ENCODE measurements at places on chromosomes 16 and 17.

GRCh38 chr16:57824888-57825287, 22.6 kb upstream of the KIFC3 start:
- H3K36me3 ChIP-seq: no peaks in the 10 kb centered on the region
- no peak overlapping the region for H3K27ac ChIP-seq
- H3K27me3 ChIP-seq: no peaks in the 10 kb centered on the region
- no peaks in the 10 kb centered on the region for H3K4me1 ChIP-seq

GRCh38 chr16:27315333-27316037, 1.7 kb downstream of the IL4R start:
- peak overlapping the region; percentile 13 for H3K4me3 ChIP-seq
- peaks cover 56% of the 10 kb centered on the region for H3K4me1 ChIP-seq
- DNase-seq: peak; percentile 30
- no peaks in the 10 kb centered on the region for H3K27me3 ChIP-seq
- peaks cover 7% of the 10 kb centered on the region for H3K36me3 ChIP-seq

GRCh38 chr16:4682084-4682591, 11.2 kb upstream of the NUDT16L1 start:
- DNase-seq: no peak
- H3K4me1 ChIP-seq: no peaks in the 10 kb centered on the region
- no peak overlapping the region for H3K27ac ChIP-seq
- H3K4me3 ChIP-seq: no peak overlapping the region
- H3K27me3 ChIP-seq: no peaks in the 10 kb centered on the region
- peaks cover 56% of the 10 kb centered on the region for H3K36me3 ChIP-seq

- H3K27me3 ChIP-seq: no peaks in the 10 kb centered on the region
- no peak for DNase-seq
- no peaks in the 10 kb centered on the region for H3K36me3 ChIP-seq
- no peaks in the 10 kb centered on the region for H3K4me1 ChIP-seq
Observed at GRCh38 chr17:32240750-32241149, 24.9 kb upstream of the RHBDL3 start.

DNA sequence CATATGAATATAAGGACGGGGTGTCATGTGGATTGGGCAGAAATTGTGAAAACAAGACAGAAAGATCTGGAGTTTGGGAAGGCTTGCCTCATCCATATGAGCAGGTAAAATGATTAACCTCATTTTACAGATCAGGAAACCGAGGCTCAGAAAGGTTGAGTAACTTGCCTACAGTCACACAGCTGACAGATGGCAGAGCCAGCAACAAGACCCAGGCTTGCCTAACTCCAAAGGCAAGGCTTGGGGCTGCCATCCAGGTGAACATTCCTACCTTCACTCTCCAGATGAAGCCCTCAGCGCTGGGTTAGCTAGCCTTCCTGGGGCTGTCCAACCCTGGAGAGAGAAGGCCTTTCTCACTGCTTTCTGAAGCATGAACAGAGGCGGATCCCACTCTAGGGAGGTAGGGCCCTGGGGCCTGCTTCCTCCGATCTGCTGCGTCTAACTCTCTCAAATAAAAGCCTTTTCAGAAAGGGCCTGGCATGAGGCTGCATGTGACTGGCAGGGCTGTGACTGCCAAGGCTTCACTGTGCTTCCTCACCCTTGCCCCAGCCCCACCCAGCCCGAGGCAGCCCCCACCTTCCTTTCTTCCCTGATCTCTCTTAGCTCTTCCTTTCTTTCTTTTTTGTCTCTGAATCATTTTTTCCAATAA, 107.8 kb downstream of the GNAO1 start:
- H3K4me1 ChIP-seq: peaks cover 5% of the 10 kb centered on the region
- DNase-seq: no peak
- no peak overlapping the region for H3K4me3 ChIP-seq
- H3K36me3 ChIP-seq: peaks cover 12% of the 10 kb centered on the region
- H3K27ac ChIP-seq: no peak overlapping the region
- no peaks in the 10 kb centered on the region for H3K27me3 ChIP-seq

- H3K4me1 ChIP-seq: no peaks in the 10 kb centered on the region
- no peaks in the 10 kb centered on the region for H3K27me3 ChIP-seq
- no peak overlapping the region for H3K27ac ChIP-seq
- H3K4me3 ChIP-seq: no peak overlapping the region
Observed at GRCh38 chr17:6454495-6455320, 10.5 kb downstream of the PIMREG start.

GRCh38 chr16:89104930-89105571, 11.4 kb downstream of the ACSF3 start:
- no peaks in the 10 kb centered on the region for H3K27me3 ChIP-seq
- H3K4me1 ChIP-seq: no peaks in the 10 kb centered on the region
- H3K4me3 ChIP-seq: no peak overlapping the region
- H3K27ac ChIP-seq: no peak overlapping the region
- no peak for DNase-seq

- no peaks in the 10 kb centered on the region for H3K4me1 ChIP-seq
- no peaks in the 10 kb centered on the region for H3K36me3 ChIP-seq
- DNase-seq: no peak
- no peak overlapping the region for H3K27ac ChIP-seq
- no peaks in the 10 kb centered on the region for H3K27me3 ChIP-seq
Observed at GRCh38 chr16:57622361-57623250, 5.8 kb upstream of the ADGRG1 start.

DNA sequence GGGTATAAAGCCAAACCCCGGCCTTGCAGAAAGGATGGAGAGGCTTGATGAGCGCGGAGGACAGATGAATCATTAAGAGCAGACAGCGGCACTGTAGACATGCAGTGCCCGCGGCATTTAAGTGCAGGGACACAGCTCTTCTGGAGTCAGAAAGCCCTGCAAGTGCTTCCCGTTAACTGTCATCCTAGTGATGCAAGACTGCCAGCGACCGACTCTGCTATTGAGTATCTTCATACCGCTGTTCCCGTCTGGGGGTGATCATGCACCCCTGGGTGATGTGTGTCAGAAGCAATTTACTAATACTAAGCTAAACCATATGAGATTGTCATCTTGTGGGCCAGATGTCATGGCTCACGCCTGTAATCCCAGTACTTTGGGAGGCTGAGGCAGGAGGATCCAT, 101.0 kb downstream of the ABCC6 start:
- H3K36me3 ChIP-seq: peaks cover 82% of the 10 kb centered on the region
- no peak for DNase-seq
- H3K4me1 ChIP-seq: no peaks in the 10 kb centered on the region
- no peak overlapping the region for H3K27ac ChIP-seq

GRCh38 chr17:42908872-42909700, 8.5 kb downstream of the G6PC1 start:
- no peak for DNase-seq
- no peaks in the 10 kb centered on the region for H3K36me3 ChIP-seq
- H3K27me3 ChIP-seq: peaks cover 12% of the 10 kb centered on the region

GRCh38 chr16:30953511-30954124, 3.9 kb upstream of the SETD1A start:
- no peak overlapping the region for H3K4me3 ChIP-seq
- peaks cover 32% of the 10 kb centered on the region for H3K4me1 ChIP-seq
- DNase-seq: peak; percentile 75
- peak overlapping the region; percentile 51 for H3K27ac ChIP-seq
- H3K36me3 ChIP-seq: peaks cover 1% of the 10 kb centered on the region
- H3K27me3 ChIP-seq: no peaks in the 10 kb centered on the region

DNA sequence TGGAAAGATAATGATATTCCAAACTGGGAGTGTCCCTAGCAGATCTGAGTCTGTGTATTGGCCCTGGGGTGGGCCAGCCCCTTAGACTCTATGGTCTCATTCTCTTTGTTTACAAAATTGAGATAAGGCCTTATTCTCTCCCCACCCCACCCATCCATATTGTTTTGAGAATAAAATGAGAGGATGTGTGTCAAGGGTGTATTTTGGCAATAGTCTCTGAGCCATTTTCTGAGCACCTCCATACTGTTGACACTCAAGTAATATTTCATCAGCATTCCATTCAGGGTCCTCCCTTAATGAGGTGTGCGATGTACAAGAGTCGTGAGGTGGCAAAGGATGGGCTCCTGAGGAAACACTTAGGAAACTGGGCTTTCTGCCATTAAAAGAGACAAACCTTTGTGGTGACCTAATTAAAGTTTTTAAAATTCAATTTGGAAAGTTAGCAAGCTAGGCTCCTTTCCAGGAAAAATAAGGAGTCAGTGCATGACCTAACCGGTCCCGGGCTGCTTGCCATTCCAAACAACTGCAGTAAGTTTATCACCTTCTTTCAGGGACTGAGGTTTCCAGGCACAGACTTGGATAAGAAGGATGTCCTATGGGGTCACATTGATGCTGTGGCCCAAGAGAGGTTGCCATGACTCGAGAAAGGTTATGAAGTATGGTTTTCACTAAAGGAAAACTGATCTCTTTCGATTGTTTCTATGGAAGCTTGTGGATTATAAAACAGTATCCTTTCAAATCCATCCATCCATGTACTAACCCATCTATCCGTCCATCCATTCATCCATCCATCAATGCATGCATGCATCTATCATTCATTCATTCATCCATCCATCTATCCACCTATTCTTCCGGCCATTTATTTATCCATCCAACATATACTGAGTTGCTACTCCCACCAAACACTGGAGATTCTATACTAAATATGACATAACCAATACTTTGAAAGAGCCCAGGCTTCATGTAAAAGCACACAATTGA, 443.3 kb downstream of the UTP18 start:
- H3K4me1 ChIP-seq: peaks cover 12% of the 10 kb centered on the region
- DNase-seq: no peak
- H3K27me3 ChIP-seq: no peaks in the 10 kb centered on the region
- no peak overlapping the region for H3K4me3 ChIP-seq
- no peak overlapping the region for H3K27ac ChIP-seq

DNA sequence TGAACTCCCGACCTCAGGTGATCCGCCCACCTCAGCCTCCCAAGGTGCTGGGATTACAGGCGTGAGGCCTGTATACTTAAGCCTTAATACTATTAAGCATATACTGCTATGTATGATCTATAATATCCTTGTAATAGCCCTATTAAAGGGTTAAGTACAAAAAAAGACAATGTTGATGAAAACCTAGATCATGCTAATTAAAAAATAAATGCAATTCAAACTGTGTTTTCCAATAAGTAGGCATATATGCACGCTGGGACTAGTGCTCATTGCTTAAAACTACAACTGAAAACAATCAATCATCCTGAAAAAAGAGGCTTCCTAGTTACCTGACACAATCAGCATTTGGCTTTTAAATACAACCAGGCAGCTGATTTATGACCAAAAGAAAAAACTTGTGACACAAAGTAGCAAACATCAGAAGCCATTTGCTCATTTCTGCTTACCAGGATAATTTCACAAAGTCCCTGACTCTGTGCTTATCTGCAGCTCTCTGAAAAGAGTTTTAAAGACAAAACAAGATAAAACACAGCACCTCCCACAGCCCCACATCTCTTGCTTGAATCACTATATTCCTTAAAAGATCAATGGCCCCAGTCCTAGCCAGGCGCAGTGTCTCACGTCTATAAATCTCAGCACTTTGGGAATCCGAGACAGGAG, 11.1 kb downstream of the ZNF385C start:
- no peak for DNase-seq
- H3K27ac ChIP-seq: no peak overlapping the region
- H3K4me3 ChIP-seq: no peak overlapping the region
- H3K4me1 ChIP-seq: no peaks in the 10 kb centered on the region
- H3K27me3 ChIP-seq: no peaks in the 10 kb centered on the region

GRCh38 chr17:61755668-61756067, 107.7 kb downstream of the BRIP1 start:
- H3K27me3 ChIP-seq: no peaks in the 10 kb centered on the region
- no peak for DNase-seq
- H3K27ac ChIP-seq: no peak overlapping the region
- no peak overlapping the region for H3K4me3 ChIP-seq
- peaks cover 61% of the 10 kb centered on the region for H3K36me3 ChIP-seq
- peaks cover 10% of the 10 kb centered on the region for H3K4me1 ChIP-seq

- H3K27me3 ChIP-seq: no peaks in the 10 kb centered on the region
- DNase-seq: no peak
- no peak overlapping the region for H3K4me3 ChIP-seq
- no peaks in the 10 kb centered on the region for H3K36me3 ChIP-seq
Observed at GRCh38 chr17:61179380-61179806, 220.2 kb upstream of the TBX2 start.

- H3K4me1 ChIP-seq: no peaks in the 10 kb centered on the region
- DNase-seq: no peak
- no peak overlapping the region for H3K27ac ChIP-seq
- H3K27me3 ChIP-seq: no peaks in the 10 kb centered on the region
- no peaks in the 10 kb centered on the region for H3K36me3 ChIP-seq
- no peak overlapping the region for H3K4me3 ChIP-seq
Observed at GRCh38 chr16:50299508-50300105, 33.3 kb downstream of the ADCY7 start.

Data from DND-41 (cell line).